ENCODE measurements at places on chromosomes 4 and X.

DNA sequence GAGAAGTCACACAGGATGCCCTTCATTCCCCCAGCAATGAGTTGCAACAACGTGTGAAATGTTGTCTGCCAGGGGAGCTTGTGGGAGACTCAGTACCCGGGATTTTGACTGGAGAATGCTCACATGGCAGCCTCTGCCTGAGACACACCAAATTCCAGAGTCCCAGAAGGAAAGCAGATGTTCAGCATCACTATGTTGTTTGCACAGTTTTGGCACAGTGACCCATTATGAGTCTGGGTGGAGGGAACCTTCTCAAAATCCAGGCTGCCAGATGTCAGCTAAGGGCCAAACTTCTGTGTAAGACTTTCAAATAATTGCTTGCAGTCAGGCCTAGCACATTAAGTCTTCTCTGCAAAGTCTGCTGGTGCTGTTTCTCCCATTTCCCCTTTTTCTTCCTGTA lies 1029.7 kb upstream of the TENM3 start:
- DNase-seq = no peak

DNA sequence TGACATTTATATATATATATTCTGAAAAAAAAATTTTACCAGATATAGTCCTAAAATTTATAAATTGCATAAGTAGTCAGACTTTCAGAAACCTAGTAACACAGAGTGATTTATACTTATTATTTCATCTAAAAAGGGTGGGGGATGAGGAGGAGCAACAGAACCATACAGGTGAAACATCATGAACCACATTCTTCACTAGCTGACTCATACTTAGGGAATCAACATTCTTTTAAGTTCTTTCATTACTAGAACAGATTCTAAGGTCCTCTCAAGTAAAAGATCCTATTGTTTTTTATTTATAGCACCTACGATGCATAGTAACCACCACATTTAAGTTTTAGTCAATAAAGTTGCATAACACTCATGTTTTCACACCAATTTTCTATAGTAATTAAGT lies 166.1 kb downstream of the LRBA start:
- no peak for DNase-seq

DNA sequence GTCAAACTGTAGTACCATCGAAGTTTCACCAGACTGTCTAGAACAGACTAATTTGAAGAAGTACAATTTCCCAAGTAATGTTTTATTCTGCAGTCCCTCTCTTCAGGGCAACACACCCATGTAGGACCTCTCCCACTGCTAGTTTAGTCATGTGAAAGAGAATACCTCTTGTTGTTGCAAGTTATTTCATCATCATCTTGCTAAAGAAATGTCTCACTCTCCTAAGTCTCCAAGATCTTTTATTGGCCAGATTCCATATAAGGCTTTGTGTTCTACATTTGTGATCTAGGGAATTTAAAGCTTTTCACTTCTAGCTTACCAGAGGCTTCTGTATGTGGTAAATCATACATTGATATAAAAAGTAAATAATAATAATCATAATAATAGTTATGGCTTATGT lies 745.3 kb upstream of the MAGEB2 start:
- DNase-seq = no peak

GRCh38 chr4:2648159-2648814 lies 107.8 kb downstream of the TNIP2 start:
- no peak for DNase-seq

GRCh38 chrX:123171781-123172180 lies 12.3 kb upstream of the GRIA3 start:
- no peak for DNase-seq

- DNase-seq = no peak
Measured at GRCh38 chr4:128769011-128769410, 40.5 kb upstream of the JADE1 start.

GRCh38 chr4:41569961-41570360 lies 32.0 kb downstream of the LIMCH1 start:
- DNase-seq = no peak

DNA sequence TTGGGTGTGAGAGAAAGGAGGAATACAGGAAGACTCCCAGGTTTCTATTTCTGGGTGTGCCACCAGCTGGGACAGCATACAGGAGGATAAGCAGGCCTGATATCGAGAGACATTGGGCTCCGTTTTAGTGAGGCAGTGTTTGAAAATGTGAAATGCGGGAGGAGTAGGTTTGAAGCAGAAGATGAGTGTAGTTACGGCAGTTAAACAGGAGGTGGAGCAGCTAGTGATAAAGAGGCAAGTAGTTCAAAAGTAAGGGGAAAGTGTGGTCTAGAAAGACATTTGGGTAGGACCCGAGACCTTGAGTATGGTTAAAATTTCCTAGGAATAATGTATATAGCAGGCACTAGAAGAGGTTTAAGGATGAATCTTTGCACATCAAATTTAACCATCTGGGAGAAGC lies 42.4 kb downstream of the DCUN1D4 start:
- no peak for DNase-seq

- no peak for DNase-seq
Measured at GRCh38 chrX:155262970-155263754, 1.1 kb downstream of the RAB39B start.

DNA sequence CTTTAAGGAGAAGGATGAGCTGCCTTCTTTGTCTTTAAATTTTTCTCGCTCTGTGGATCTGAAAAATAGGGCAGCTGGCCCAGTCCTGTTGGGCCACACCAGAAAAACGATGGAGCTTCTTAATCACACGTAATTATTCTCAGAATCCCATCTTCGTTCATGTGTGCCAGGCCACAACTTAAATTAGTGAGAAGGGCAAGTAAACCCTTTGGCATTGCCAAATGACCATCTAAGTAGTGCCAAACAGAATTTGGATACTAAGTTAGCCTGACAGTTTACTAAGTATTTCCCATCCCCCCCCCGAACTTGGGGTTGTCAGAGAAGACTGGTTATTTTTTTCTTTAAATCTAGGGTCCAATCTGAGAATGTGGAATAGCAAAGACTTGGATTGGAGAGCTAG lies 62.0 kb downstream of the CASP3 start:
- DNase-seq = no peak

GRCh38 chr4:176840166-176840565 lies 47.4 kb upstream of the VEGFC start:
- no peak for DNase-seq

DNA sequence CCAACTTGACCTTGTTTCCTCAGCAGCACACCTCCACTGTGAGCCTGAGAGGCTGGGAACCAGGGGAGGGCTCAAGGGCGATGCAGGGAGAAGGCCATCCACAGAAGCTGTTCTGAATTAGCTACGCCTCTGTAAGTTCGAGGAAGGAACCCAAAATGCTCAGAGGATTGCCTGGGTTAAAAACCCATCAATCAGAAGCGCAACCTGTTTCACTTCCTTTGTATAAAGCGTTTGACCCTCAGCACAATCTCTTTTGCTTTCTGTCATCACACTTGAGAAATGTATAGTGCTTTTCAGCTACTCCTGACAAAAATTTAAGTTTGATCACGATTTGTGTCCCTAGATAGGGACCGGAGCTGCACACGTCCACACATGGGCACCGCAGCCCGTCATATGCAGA lies 48.0 kb upstream of the MAP3K15 start:
- no peak for DNase-seq

GRCh38 chr4:182827166-182827565 lies 90.0 kb downstream of the DCTD start:
- no peak for DNase-seq

DNA sequence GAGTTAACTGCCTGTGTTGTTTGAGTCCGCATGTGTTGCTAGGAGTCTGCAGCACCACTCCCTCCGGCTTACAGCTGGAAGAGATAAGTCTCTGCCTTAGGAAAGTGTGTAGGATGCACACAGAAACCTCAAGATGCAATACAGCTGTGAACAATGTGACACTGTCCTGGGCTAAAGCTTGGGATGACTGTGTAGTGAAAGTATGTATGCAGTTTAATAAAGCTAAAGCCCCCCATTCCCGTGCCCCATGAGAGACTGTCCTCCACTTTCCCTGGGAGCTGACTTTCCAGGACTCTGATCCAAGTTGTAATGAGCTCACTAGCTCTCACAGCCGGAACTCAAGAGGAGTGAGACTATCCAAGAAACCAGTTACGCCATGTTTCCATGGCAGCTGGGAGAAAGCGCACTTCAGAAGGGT lies 156.6 kb upstream of the FTHL17 start:
- no peak for DNase-seq

DNA sequence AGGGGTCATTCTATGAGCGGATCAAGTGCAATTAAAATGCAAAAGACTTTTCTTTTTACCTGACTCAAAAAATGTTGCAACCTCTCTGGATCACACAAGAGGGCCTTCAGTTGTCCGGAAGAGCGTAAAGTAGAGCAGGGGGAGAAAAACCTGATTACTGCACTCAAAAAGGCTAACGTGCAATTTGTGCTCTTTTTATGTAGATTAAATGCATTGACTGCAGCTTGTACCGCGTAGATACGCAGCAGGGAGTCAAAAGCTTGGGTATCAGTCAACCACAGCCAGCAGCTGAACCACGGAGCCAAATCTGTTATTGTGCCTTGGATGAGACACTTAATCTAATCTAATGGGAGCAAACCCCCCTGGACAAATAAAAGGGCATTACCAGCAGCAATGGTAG lies 107.3 kb upstream of the RAI2 start:
- DNase-seq = no peak

DNA sequence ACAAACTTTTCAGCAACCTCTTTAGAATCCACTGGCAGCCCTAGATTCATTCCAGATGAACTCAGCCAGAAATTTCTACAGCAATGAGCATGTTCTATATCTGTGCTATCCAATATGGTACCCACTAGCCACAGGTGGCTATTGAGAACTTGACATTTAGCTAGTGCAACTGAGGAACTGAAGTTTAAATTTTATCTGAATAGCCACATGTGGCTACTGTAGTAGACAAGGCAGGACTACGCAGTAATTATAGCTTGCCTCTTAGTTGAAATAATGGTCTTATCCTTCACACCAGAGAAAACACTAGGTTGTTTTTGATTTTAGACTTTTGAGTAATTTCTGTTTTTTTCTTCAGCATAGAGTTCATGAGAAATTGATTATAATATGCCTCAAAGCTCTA lies 2.6 kb upstream of the TCEANC start:
- no peak for DNase-seq

GRCh38 chr4:98642991-98643426 lies 15.4 kb downstream of the TSPAN5 start:
- DNase-seq = no peak

DNA sequence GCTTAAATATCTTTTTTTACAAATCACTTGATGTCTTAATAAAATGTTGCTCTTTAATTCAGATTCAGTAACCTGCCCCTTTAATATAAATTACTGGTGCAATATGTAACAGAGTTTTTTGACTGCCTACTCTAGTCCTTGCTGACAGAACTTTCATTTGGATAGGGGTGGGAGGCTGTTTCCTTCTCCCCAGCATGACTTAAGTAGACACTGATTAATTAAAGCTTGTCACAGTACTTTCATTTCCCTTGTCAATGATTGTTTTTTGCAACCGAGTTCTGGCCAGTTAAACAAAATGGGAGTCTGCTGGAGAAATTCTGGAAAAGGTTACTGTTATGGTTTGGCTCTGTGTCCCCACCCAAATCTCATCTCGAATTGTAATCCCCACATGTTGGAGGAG lies 37.3 kb upstream of the BBS12 start:
- DNase-seq = no peak

DNA sequence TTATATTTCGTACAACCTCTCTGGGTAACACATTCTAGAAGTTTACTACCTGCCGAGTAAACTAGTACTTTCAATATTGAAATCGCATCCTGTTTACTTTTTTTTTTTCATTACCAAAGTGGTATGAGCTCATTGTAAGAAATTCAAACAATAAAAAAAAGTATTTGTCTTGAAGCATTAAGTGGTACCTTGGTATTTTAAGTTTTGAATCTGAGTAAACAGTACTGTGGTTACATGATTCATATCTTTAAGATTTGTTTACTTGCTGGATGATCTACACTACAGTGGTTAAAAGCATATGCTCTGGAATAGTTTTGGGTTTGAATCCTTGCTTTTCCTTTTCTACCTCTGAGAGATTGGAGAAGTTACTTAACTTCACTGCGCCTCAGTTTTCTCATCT lies 3.8 kb upstream of the MMGT1 start:
- DNase-seq = no peak

DNA sequence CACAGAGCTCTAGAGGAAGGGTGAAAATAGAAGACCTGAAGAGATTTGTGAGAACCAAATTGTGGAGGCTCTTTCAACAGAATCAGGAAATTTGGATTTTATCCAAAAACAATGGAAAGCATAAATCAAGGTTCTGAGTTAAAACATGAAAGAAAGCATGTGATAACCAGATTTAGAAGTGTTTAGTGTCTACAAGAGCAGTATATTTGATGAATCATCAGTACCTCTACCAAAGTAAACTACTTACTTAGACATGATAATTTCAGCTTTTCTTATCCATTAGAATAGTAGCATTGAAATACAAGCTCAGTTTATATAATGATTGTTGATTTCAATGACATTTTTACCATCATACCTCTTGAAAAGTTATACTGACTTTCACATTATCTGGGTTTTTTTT lies 25.9 kb upstream of the INTU start:
- DNase-seq = no peak

GRCh38 chr4:131644619-131645018 lies 1504.5 kb upstream of the PCDH10 start:
- DNase-seq = no peak

DNA sequence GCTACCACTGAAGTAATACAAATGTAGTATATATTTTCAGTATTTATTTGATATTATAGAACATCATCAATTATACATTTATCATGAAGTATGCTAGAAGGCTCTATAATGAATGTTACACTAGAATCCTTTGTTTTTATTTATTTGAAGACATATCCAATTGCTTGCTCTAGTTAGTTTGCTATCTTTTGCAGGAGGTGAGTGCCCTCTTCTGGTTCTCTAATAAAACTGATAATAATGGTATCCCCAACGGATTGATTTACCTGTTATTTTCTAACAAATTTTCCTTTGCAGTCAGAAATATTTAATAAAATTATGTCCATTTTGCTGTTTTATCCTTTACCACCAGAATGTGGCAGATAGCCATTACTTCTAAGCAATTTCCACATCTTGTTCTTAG lies 274.3 kb upstream of the TACR3 start:
- DNase-seq = no peak

DNA sequence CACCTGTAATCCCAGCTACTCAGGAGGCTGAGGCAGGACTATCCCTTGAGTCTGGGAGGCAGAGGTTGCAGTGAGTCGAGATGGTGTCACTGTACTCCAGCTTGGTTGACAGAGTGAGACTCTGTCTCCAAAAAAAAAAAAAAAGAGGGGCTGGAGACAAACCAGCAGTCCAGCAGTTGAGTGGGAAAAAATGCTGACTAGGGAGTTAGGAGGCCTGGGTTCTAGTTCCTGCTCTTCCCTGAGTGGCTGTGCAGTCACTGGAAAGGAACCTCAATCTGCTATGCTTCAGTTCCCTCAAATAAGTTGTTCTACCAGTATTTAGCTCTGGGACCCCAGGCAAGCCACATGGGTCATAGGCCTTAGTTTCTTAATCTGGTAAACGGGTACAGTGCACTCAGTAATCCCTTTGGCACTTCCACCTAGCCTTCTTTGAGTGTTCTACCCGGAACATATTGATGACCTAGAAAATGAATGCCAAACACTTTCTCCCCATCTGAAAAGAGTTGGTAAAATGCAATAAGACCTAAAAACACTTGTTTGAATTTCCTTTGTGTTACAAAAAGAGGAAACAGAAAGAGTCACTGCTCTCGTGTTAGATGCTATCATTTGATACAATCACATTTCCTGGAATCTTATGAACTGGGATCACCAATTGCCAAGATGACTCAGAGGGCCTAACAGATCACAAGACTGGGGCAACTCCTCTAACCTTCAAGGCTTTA lies 99.3 kb upstream of the EGFL6 start:
- no peak for DNase-seq
